ENCODE measurements at places on chromosomes 1 and 21. TPM values are rescaled to one million over a fixed set of nuclear protein-coding genes. Genes with fewer than 3 reads are reported as not detected.

GRCh38 chr1:1073743-1074587, at the start of gene RNF223:
RNF223 (minus strand) TSS chr1:1074306; CDS start chr1:1072566, 1,740 bp downstream.
- DNase-seq: no peak

DNA sequence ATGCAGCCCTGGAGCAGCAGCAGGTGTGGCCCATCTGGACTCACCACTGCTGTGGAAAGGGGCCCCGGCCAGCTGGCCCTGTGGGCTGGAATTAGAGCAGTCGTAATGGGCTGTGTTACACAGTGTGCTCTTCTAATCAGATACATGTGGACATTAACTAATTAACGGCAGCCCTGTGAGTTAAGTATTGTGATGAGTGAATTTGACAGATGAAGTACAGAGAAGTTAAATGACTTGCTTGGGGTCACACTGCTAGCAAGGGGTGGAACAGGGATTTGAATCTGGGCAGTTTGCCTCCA, 58.6 kb downstream of the MDM4 start:
- no peak for DNase-seq

- no peak for DNase-seq
Measured at GRCh38 chr1:159291424-159291823, 10.7 kb upstream of the FCER1A start.

DNA sequence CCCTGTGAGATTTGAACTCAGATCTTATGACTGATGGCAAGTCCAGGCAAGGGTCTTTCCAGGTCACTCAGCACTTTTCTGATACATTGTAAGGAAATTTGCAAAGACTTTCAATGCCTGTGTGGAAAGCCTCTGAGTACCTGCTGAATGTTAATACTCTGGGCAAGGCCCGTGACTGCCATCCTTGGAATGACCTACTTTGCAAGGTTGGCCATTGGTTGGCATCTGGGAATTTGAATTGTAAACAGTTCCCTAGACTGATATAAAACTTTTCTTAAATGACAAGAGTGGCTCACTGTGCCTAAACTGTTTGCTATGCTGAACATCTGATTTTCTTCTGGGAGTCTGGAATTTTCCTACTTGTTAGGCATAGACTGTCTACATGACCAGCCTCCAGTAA, 57.1 kb downstream of the CD2 start:
- no peak for DNase-seq

DNA sequence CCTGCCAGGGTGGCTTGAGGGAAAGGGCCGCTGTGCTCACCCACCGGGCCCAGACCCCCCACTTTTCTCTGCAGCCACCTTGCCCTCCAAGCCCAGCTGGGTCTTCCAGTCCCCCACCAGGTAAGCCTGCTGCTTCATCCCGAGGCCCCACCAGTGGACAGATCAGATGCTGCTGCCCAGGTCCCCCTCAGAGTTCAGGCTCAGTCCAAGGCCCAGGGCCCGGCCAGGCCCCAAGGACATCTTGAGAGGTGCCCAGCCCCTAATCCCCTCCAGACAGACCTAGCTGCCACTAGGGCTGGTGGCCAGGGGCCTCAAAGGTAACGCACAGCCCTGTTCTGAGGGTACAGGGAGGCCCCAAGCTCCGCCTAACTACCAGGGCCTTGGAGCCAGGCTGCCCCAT, 58.6 kb downstream of the MEGF6 start:
- no peak for DNase-seq

DNA sequence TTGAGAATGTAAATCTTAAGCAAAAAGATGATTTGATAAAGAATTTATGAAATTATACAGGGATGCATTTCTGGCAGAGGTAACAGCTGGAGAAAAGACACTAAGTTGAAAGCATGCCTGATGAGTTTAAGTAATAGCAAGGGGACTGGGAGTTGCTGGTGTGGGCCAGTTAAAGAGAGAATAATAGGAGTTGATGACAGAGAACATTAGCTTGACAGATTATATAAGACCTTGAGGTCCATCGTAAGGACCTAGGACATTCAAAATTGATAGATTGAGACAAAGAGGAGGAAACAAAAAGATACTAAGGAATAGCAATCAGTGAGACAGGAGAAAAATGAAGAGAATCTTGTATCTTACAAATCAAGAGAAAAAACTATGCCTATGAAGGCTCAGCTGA, 84.7 kb upstream of the TMPRSS15 start:
- no peak for DNase-seq

DNA sequence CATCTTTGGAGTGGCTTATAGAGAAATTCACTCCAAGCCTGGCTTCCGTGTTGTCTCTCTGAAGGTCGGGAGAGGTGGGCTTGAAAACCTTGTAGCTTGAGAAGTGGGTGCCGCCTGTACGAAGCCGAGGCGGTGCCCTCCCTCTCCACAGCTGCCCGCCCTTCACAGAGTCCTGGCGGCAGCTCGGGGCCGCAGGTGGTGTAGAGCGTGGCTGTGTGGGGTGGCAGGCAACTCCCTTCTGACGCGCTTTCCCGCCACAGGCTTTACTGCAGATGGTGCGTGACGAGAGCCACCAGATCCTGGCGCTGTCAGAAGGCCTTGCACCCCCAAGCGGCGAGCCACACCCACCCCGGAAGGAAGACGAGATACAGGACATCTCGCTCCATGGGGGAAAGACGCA, 33.1 kb upstream of the DIP2A start:
- DNase-seq: no peak

GRCh38 chr1:110215621-110216515, 5.8 kb downstream of the KCNC4 start:
- no peak for DNase-seq

DNA sequence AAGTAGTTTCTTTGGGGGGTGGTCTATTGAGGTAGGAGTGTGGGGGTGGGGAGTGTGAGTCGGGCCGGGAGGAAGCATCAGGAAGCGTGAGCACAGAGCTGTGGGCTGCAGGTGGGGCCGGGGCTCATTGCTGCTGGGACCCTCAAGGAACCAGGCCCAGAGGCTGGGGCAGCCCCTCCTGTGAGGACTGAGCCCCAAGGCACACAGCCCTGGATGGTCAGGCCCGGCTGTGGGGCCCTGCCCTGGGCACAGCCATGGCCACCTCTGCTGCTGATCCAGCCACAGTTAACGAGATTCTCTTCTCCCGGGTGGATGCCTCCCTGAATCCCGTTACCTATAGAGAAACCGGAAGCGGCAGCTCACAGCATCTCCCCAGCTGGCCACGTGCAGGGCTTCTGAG, 22.9 kb upstream of the SUMO3 start:
- no peak for DNase-seq

OR2L13 gene
- total RNA-seq: not detected

DNA sequence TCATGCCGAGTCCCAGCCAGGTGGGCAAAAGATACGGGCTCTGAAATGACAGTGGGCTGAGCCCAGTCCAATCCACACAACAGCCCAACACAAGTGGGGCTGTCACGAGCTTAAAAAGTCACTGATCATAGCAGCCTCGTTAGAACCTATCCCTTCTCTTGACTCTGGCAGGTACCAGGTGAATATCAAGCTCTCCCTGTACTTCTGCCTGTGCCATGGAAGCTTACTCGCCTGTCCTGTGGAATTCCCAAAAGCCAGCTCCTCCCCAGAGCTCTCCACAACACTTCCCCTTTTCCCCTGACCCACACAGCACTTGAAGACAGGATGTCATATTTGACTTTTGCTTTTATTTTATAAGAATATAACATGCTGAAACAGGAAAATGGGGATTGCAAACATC, 5.9 kb downstream of the RGS16 start:
- DNase-seq: no peak

- no peak for DNase-seq
Measured at GRCh38 chr21:36697060-36697850, 1.7 kb upstream of the SIM2 start.

GRCh38 chr1:223352944-223353343, 11.0 kb downstream of the SUSD4 start:
- no peak for DNase-seq

DNA sequence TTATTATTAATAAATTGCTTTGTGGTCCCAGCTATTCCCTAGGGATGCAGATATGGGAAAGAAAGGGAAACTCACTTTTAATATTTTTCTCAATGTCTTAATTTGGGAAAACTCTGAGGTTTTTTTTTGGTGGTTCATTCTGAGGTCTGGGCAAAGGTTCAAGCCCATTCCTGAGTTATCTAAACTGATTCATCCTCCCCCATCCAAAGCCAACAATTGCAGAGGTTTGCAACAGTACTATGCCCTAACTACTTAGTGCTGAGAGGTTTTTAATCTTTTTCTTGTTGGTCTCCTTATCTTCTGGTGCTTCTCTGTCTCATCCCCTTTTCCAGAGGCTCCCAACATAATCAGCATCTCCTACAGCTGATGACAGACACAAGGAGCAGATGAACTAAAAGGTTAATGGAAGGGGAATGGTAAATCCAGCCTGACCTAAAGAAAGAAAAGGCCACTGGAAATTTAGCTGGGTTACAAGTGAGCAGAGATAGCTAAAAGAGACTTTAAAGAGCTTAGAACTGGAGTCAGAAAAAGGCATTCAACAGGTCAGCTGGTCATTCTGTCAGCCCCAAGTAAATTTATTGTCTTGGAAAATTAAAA, 390.4 kb downstream of the TGFB2 start:
- peak; percentile 19 for DNase-seq

GRCh38 chr1:88451856-88452255, 232.2 kb upstream of the PKN2 start:
- DNase-seq: no peak

- DNase-seq: no peak
Measured at GRCh38 chr1:204258213-204259115, 44.7 kb upstream of the GOLT1A start.

GRCh38 chr1:179310721-179311120, 17.1 kb downstream of the SOAT1 start:
- peak; percentile 99 for DNase-seq

- DNase-seq: no peak
Measured at GRCh38 chr1:56132520-56132919, 446.8 kb downstream of the PLPP3 start.

GRCh38 chr1:30286241-30286987, 437.0 kb downstream of the MATN1 start:
- DNase-seq: no peak

DCST1 gene
- total RNA-seq: not detected

GRCh38 chr1:9253004-9253403, 18.4 kb downstream of the H6PD start:
- no peak for DNase-seq

DNA sequence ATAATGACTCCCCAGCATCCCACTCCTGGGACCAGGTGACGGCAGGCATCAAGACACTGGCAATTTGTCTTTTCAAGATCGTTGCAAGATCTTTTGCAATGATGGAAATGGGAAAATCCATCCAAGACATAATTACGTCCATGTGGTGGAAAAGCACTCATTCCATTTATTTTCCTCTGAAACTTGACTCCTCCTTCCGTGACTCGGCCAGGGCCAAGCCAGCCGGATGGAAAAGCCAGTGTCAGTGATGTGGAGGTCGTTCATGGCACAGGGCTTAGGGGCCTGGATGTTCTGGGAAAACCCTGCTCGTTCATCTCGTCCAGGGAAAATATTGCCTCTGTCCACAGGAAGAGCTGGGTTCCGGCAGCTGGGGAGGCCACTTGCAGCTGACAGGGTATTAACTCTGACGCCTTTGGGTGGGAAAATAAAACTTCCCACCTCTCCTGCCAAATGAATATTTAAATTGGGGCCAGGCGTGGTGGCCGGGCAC, 46.2 kb downstream of the C1orf198 start:
- DNase-seq: no peak

S100A7 gene
- not detected for total RNA-seq

- DNase-seq: peak; percentile 1
Measured at GRCh38 chr21:19608101-19608621, 1204.6 kb upstream of the TMPRSS15 start.

LDLRAD1 gene
- total RNA-seq: not detected

- no peak for DNase-seq
Measured at GRCh38 chr1:10257851-10258250, 47.5 kb downstream of the KIF1B start.

DNA sequence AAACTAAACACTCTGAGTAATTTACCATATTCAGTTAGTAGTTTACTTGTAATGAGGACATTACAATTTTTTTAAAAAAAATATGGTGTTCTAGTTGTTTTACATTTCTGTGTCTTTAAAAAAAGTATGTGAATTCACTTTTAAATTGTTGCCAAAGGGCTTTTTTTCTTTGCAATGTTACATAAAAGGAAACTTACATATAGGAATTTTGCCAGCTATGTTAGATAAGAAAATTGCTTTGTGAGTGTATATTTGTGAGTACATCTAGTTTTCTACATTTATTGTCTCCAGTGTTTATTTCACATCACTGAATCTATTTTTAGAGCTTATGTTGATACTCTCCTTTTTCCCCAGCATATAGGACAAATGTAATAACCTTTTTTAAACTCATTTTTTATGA, 206.8 kb downstream of the GPR52 start:
- no peak for DNase-seq

DNA sequence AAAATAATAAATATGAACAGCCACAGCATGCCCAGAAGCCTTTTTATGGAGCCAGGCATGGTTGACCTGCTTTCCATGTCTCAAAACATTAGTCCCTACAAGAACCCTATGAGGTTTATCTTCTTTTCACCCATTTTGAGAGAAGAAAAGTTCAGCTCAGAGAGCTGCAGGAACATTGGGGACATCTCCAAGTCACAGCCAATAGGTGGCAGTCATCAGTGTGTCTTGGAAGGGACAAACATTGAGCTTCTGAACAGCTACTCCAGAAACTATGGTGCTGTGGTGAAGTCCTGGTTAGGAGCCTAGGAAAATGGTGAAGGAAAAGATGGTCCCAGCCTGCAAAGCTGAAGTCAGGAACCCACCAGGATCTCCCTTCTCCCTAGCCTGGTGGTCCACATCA, 73.6 kb downstream of the JMJD4 start:
- DNase-seq: no peak

DNA sequence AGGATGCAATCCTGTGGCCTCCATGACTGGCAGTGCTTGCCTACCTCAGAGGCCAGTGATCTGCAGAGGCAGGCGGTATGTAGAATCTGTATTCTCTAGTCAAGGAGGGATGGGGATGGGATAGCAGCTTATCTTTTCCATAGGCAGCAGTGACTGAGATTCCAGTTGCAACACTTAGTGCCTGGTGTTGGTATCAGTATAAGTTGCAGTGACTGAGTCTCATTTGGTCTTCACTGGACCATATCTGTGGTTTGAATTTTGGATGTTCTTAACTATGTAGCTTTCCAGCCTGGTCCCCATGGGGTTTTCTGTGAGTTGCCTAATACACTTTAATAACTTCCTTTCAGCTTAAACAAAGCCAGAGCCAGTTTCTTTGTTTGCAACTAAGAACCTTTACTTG, 16.5 kb downstream of the DYRK1A start:
- DNase-seq: no peak

DNA sequence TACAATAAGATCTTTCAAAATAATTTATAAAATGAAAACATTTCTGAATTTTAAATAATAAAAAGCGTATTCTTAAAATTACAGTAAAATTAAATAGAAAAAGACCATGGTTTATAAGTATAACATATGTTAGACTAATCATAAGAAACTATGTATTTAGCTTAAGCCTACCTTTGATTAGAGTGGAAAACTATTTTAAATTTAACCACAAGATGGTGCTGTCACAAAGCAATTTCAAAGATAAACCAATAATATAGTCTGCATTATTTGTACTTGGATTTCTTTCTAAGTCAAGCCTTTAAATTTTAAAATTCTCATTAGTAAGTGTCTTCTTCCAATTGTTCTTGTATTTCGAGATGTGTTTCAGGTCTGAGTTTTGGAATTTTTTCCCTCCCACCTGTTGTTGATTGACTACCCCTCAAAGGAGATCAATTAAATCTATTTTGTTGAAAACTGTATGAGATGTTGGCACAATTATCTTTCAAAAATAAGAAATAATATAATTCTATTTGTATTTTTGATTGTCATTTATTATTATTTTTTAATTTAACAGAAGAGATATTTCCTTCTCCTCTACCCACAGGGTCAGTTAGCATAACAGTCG, 459.8 kb downstream of the KCNT2 start:
- peak; percentile 40 for DNase-seq

- DNase-seq: peak; percentile 42
Measured at GRCh38 chr1:87329526-87330056, 911 bp downstream of the LMO4 start.
